ENCODE measurements at places on chromosomes 2 and 18.

DNA sequence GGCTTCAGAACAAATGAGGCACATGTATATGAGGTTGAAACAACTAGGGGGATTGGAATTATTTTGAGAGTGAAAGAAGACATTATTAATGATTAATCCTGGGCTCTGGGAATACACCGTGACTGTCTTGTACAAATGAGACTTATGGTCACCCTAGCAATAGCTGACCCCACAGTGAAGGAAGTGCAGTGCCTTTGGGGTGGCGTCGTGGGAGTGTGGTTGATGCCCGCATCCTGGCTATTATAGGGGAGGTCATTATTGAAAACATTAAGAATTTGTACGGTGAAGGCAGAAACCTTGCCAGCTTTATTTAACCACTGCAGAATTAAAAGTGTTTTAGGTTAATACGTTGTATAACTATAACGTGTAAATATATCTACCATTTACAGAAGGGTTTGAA, 296.7 kb downstream of the CYRIA start:
- DNase-seq: no peak

DNA sequence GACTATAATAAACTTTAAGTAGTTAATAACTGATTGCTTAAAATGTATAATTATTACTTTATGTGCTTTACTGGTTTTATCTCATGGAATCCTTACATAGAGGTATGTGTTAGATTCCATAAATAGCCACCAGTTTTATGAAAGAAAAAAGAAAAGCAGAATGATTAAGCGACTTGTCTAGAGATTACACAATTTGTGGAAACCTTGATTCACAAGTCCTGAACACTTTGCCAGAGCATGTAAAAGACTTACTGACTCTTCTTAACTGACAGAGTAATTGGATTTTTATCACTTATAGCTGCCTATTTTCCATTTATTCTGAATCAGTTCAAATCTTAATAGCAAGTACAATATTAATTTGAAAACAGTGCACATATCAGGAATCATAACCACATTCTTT, 448.7 kb upstream of the NETO1 start:
- DNase-seq: no peak

- no peak for DNase-seq
These were observed 2.1 kb downstream of the KHK start for GRCh38 chr2:27088634-27089033.

DNA sequence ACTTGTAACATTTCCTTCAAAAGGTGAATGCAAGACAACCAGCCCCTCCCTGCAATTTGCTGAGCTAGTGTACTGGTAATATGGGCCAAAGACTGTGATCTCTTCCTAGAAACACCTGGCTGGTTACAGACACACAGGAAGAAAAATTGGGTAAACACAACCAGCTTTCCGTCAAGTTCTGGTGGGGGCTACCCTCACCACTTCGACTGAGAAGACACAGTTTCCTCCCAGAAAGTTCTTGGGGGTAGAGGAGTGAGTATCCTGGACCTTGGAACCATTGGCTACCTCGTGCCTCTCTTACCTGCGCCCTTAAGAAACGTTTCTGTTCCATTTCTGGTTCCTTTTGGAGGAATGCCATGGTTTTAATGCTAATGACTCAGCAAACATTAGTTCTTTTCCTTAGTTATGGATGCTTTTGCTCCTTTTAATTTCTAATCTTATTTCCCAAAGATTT, 120.9 kb upstream of the DLX2 start:
- DNase-seq: no peak

- DNase-seq: no peak
These were observed 499.5 kb upstream of the MYT1L start for GRCh38 chr2:2830576-2830975.

GRCh38 chr2:217193431-217194340, 333.8 kb upstream of the TNP1 start:
- no peak for DNase-seq

DNA sequence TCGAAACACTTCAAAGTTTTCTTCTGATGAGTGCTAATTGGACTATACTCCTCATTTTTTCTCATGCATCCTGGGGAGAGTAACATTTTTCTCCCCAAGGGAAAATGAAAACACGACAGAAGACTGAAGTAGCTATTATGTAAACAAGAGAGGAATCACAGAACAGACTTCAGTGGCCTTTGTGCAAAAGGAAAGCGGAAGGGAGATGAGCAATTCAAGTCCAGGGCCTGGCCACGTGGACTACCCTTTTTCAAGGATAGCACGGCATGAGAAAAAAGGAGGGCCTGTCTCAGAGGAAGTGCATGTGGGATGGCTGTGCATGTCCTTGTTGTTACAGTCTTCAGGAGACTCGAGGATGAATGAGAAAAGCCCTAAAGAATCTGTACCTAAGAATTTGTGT, 43.8 kb upstream of the KCNE4 start:
- peak; percentile 61 for DNase-seq

DNA sequence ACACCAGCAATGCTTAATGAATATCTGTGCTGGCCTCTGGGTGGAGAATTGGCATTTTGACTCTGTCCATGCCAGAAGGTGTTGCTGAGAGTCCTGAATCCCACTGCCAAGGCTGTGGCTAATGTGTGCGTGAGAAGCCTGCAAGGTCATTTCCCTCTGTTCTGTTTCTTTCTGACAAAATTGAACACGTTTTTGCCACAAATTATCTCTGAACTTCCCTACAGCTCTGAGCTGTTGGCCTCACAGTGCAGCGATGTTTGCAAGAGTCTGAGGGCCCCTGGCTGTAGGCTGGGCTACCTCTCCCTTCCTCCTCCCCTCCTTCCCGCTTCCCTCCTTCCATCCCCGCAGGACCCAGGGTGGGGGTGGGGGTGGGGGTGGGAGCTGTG, 154.1 kb upstream of the HS6ST1 start:
- peak; percentile 33 for DNase-seq

DNA sequence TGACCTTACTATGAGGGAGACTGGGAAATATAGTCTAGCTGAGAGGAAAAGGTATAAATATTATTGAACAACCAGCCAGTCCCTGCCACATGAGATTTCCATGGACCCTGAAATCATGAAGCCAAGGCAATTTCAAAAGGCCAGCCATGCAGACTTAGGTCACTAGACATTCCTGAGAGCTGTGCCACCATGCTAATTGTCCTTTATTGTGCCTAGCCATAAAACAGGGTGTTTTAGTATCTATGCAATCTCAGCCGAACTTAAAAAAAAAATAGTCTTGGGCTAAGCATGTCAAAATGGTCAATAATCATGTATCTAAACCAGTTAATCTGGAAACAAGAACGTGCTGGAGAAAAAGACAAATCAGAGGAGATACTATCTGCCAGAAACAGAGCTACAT, 269.5 kb downstream of the LNPK start:
- no peak for DNase-seq

DNA sequence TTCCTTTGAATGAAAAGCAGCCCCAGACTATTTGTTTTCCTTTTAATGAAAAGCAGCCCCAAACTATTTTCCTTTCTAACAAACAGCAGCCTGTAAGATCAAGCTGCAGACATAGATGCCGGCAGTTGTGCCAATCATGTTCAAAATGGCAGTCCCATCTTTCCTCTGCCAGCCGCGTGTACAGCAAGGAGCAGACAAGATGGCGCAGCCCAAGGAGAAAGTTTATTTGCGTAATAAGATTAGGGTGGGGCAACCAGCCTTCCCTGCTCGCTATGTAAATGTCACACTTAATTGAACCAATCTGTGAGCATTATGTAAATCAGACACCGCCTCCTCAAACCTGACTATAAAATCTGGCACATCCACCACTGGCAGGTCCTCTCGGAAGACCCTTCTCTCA, 226.0 kb downstream of the TGIF1 start:
- no peak for DNase-seq

DNA sequence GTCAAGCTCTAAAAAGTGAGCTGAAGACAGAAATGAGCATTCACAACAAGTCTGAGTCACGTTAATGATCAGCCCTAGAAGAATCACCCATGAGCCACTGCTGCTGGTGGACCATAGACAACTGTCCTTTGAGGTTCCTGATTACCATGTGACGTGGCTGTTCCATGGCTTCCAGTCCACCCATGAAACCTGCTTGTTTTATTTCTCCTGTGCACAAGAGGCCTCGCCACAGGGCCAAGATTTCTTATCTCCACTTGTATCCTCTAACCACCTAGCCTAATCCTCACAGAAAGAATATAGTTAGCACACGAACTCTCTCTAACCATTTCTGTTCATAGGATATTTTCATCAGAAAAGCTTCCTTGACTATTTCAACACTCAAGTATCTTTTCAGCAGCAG, 242.7 kb downstream of the MREG start:
- no peak for DNase-seq
